Activated B cell treated with CpG ODN at 0.5 μM for 24 hours (primary cell): ENCODE measurements at places on chromosomes 12 and 14.

DNA sequence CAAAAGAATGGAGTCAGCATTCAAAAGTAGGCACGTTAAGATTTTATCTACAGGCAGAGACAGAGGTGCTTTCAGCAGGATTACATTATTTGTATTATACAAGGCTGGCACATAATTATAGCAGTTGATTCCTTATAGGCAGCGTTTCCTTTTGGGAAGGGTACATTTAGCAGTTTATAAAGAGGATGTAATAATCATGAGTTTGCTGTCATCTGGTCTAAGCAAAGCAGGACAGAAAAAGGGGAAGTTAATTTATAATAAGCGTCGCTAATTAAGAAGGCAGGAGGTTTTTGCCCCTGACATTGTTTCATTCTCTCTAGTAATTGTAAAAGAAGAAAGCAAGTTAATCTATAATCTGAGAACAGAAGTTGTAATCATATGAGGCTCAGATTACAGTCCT lies 259.9 kb upstream of the MDGA2 start:
- no peak overlapping the region for H3K4me3 ChIP-seq
- peaks cover 13% of the 10 kb centered on the region for H3K4me1 ChIP-seq
- H3K27ac ChIP-seq: no peak overlapping the region
- H3K36me3 ChIP-seq: no peaks in the 10 kb centered on the region
- no peak for DNase-seq

DNA sequence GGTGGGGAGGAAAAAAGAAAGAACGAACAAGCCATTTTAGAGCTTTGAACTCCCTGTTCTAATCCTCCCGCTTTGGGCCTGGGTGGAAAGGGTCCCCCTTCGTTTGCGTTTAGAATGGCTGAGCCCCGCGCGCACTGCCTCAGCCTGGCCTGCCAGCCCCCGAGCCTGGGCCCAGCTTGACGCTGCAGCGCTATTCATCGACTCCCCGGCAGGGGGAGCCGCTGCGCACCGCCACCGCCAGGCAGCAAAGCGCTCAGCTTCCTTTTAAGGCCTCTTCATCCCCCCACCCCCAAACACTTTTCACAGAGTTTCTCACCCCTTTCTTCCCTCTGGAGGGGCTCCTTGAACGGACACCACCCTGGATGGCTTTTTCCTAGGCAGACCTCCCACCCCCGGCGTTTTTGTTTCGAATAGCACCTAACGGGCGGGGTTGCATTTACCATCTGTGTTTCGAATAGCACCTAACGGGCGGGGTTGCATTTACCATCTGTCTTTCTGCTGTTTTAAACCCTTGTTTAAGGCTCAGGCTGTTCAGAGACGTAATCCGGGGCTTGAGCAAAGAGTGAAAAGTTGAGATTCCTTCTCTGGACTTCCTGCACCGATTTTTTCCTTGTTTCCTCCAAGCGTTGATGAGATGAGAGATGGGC lies 56.4 kb upstream of the PIWIL1 start:
- H3K27ac ChIP-seq: no peak overlapping the region
- H3K4me3 ChIP-seq: no peak overlapping the region
- no peaks in the 10 kb centered on the region for H3K27me3 ChIP-seq
- DNase-seq: peak; percentile 27
- no peaks in the 10 kb centered on the region for H3K4me1 ChIP-seq
- H3K36me3 ChIP-seq: no peaks in the 10 kb centered on the region

- H3K36me3 ChIP-seq: peaks cover 6% of the 10 kb centered on the region
- peaks cover 48% of the 10 kb centered on the region for H3K4me1 ChIP-seq
- H3K4me3 ChIP-seq: no peak overlapping the region
- DNase-seq: no peak
- no peaks in the 10 kb centered on the region for H3K27me3 ChIP-seq
Measured at GRCh38 chr12:92175961-92176360, 30.3 kb upstream of the BTG1 start.

DNA sequence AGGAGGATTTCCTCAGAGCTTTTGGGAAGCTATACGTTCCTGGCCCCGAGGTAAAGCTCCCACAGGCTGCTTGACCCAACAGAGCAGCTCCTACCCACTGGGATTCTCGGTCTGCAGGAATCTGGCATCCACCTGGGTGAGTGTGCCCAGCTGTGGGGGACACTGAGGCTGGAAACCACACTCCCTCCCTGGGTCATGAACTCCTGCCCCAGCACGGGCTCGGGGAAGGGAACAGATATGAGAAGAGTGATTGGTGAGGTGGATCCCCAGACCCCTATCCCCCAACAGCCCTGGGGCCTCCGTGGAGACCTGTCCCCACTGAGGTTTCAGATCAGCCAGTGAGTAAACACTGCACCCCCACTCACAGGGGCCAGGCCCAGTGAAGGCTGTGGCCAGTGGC lies 3.3 kb downstream of the FAIM2 start:
- no peak for DNase-seq
- peaks cover 9% of the 10 kb centered on the region for H3K4me1 ChIP-seq
- H3K27me3 ChIP-seq: peaks cover 23% of the 10 kb centered on the region
- H3K36me3 ChIP-seq: no peaks in the 10 kb centered on the region
- no peak overlapping the region for H3K27ac ChIP-seq

GRCh38 chr12:47394070-47394469 lies 311.8 kb downstream of the RPAP3 start:
- no peaks in the 10 kb centered on the region for H3K27me3 ChIP-seq
- DNase-seq: no peak
- H3K36me3 ChIP-seq: peaks cover 27% of the 10 kb centered on the region
- H3K4me3 ChIP-seq: peak overlapping the region; percentile 66

DNA sequence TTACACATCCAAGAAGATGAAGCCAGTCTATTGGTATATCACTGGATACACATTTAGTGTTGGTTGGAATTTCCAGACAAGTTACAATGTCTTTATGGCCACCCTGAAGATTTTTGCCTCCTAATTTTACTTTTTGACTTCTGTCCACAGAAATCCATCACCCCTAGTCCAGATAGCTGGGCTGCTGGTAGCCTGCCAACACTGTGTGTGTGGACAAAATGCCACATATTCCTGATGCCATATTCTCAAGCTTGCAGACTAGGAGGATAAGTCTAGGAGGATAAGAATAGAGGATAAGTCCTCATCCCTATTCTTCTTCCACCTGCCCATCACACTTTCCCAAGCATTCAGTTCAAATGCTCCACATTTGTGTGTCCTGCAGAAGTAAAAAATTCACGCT lies 4.6 kb downstream of the ESR2 start:
- no peaks in the 10 kb centered on the region for H3K27me3 ChIP-seq
- DNase-seq: no peak
- H3K27ac ChIP-seq: no peak overlapping the region
- H3K36me3 ChIP-seq: peaks cover 6% of the 10 kb centered on the region

- DNase-seq: no peak
- H3K27ac ChIP-seq: no peak overlapping the region
- peak overlapping the region; percentile 35 for H3K4me3 ChIP-seq
- no peaks in the 10 kb centered on the region for H3K27me3 ChIP-seq
- H3K36me3 ChIP-seq: peaks cover 16% of the 10 kb centered on the region
Measured at GRCh38 chr14:70919774-70920173, 12.5 kb downstream of the PCNX1 start.

GRCh38 chr12:121590476-121591143 lies 9.8 kb upstream of the KDM2B start:
- H3K27me3 ChIP-seq: no peaks in the 10 kb centered on the region
- no peaks in the 10 kb centered on the region for H3K36me3 ChIP-seq
- DNase-seq: peak; percentile 33
- H3K4me3 ChIP-seq: peak overlapping the region; percentile 81
- peak overlapping the region; percentile 98 for H3K27ac ChIP-seq

DNA sequence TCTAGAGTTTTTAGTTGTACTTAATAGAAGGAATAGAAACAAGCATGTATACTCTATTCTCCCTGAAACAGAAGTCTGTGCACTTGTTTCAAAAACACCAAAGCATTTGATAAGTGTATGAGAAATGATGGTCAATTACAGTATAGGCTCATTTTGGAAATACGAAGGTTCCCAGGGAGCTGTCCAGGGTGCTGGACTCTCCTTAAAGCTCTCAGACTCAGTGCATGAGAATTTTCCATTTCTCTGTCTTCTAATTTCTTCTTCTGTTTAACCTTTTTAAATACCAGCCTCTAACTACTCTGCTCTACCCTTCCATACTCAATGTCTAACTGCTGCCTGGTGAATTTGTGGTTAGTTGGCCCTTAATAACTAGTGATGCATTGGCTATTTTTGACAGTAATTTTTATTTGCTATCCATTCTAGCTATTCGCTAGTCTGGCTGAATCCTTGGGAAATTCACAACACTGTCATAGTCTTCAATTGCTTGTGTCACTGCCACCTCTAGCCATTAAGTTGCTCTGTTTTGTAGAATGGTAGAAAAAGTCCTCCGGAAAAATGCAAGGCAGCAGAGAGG lies 229.2 kb downstream of the NRXN3 start:
- H3K4me3 ChIP-seq: no peak overlapping the region
- DNase-seq: no peak
- H3K36me3 ChIP-seq: no peaks in the 10 kb centered on the region
- H3K4me1 ChIP-seq: no peaks in the 10 kb centered on the region
- H3K27me3 ChIP-seq: peaks cover 10% of the 10 kb centered on the region
- H3K27ac ChIP-seq: no peak overlapping the region

- H3K27ac ChIP-seq: no peak overlapping the region
- H3K4me1 ChIP-seq: no peaks in the 10 kb centered on the region
- H3K27me3 ChIP-seq: no peaks in the 10 kb centered on the region
- no peak for DNase-seq
- H3K4me3 ChIP-seq: no peak overlapping the region
Measured at GRCh38 chr12:115384391-115384790, 700.4 kb upstream of the TBX3 start.

DNA sequence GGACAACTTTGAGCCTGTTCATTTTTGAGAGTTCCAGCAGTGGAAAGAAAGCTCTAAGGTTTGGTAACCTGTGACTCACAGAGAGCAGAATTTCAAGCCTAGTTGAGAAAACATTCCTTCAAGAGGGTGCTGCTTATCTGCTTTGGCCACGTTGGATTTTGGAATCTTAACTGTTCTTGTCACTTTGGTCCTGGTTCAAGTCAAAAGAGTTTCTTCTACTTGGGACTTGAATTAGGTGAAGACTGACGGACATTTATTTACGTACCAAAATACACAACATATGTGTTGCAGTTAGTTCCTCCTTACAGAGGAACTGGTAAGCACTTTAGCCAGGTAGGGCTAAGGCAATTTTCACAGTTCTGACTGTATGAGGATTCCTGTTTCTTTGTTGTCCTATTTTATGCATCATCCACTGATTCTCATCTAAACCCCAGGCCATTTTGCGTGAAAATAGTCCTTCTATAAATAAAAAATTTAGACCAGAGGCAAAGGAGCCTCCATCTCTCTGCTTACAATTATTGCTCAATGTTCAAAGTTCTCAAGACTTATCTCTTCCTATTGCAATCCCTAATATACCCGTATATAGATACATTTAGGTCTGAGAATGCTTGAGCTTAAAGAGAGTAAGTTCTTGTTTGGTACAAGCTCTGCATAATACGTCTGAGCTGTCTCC lies 580.9 kb downstream of the DIO2 start:
- H3K4me1 ChIP-seq: no peaks in the 10 kb centered on the region
- no peak for DNase-seq
- no peak overlapping the region for H3K27ac ChIP-seq
- no peak overlapping the region for H3K4me3 ChIP-seq

GRCh38 chr14:67385618-67386017 lies 25.5 kb downstream of the EIF2S1 start:
- H3K27me3 ChIP-seq: no peaks in the 10 kb centered on the region
- no peak overlapping the region for H3K27ac ChIP-seq
- no peaks in the 10 kb centered on the region for H3K4me1 ChIP-seq
- DNase-seq: no peak
- no peak overlapping the region for H3K4me3 ChIP-seq

DNA sequence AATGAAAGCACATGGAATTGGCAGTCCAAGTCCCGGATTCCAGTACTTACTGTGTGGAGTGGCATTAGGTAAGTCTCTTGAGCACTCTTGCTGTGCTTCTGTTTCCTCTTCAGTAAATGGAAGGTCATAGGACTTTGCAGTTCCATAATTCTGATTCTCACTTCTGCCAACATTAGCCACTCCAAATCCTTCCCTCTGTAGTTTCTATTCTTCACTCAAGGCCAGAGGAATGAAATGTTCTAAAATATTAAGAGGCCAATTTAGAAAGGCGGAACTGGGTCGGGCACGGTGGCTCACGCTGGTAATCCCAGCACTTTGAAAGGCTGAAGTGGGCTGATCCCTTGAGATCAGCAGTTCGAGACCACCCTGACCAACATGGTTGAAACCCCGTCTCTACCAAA lies 19.8 kb upstream of the SLC5A8 start:
- no peaks in the 10 kb centered on the region for H3K4me1 ChIP-seq
- no peak overlapping the region for H3K4me3 ChIP-seq
- no peaks in the 10 kb centered on the region for H3K36me3 ChIP-seq
- DNase-seq: no peak
- no peak overlapping the region for H3K27ac ChIP-seq

- H3K27me3 ChIP-seq: no peaks in the 10 kb centered on the region
- H3K4me1 ChIP-seq: peaks cover 4% of the 10 kb centered on the region
- no peaks in the 10 kb centered on the region for H3K36me3 ChIP-seq
- H3K27ac ChIP-seq: no peak overlapping the region
Measured at GRCh38 chr14:72613975-72614319, 280.0 kb downstream of the DPF3 start.

DNA sequence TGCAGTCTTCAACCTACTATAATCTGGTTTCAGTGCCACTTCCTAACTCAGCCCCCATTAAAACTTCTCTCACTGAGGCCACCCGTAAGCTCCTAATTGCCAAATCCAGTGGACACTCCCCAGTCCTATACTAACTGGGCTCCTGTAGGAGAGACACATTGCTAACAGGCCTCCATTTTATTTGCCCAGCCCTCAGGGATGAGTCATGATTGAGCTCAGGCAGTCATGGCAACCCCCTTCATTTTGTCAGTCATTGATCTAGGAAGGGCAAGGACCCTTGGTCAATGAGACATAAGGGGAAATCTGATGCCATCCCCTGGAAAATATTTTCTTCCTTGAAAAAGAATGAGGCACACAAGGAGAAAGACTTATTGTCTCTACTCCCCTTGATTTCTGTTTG lies 70.1 kb upstream of the HIF1A start:
- no peak for DNase-seq
- H3K27me3 ChIP-seq: no peaks in the 10 kb centered on the region
- H3K4me1 ChIP-seq: peaks cover 6% of the 10 kb centered on the region
- no peak overlapping the region for H3K4me3 ChIP-seq
- no peak overlapping the region for H3K27ac ChIP-seq
- no peaks in the 10 kb centered on the region for H3K36me3 ChIP-seq

GRCh38 chr12:129520739-129521138 lies 383.1 kb downstream of the TMEM132D start:
- H3K4me3 ChIP-seq: no peak overlapping the region
- no peaks in the 10 kb centered on the region for H3K36me3 ChIP-seq
- no peak overlapping the region for H3K27ac ChIP-seq
- no peaks in the 10 kb centered on the region for H3K27me3 ChIP-seq
- no peak for DNase-seq

- no peaks in the 10 kb centered on the region for H3K27me3 ChIP-seq
- H3K4me1 ChIP-seq: peaks cover 20% of the 10 kb centered on the region
- DNase-seq: no peak
- H3K4me3 ChIP-seq: no peak overlapping the region
Measured at GRCh38 chr14:68219407-68219806, 399.8 kb downstream of the RAD51B start.
